Stomach (tissue), 19 donors: ENCODE measurements at places on chromosomes 5 and 9. TPM values are rescaled to one million over a fixed set of nuclear protein-coding genes. Genes with fewer than 3 reads are reported as not detected.
A peak's percentile ranks its signal among the peaks of the same experiment; 100 is the strongest.

DNA sequence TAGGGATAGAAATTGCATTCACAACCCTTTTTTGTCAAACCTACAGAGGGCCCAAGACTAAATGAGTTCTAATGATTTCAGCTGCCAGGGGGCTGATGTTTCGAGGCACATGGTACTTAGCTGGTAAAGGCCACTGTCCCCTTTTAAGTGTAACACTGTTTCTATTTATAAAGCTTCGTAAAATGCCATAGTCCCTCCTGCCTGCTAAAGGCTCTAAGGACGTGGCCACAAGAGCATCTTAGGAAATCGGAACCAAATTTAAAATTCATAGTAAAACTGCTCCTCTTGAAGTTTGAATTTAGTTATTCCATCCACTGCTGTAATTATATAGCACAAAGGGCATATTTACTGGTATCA is 170.3 kb upstream of the WWC1 start:
- no peak for DNase-seq

IFNA2 gene
- not detected for total RNA-seq

GRCh38 chr5:76403766-76404222 is 709 bp downstream of the IQGAP2 start:
- peak; percentile 90 for DNase-seq

PCDHGA8 gene
- 0.29 TPM for total RNA-seq

PAM gene
- total RNA-seq = 218 TPM

DNA sequence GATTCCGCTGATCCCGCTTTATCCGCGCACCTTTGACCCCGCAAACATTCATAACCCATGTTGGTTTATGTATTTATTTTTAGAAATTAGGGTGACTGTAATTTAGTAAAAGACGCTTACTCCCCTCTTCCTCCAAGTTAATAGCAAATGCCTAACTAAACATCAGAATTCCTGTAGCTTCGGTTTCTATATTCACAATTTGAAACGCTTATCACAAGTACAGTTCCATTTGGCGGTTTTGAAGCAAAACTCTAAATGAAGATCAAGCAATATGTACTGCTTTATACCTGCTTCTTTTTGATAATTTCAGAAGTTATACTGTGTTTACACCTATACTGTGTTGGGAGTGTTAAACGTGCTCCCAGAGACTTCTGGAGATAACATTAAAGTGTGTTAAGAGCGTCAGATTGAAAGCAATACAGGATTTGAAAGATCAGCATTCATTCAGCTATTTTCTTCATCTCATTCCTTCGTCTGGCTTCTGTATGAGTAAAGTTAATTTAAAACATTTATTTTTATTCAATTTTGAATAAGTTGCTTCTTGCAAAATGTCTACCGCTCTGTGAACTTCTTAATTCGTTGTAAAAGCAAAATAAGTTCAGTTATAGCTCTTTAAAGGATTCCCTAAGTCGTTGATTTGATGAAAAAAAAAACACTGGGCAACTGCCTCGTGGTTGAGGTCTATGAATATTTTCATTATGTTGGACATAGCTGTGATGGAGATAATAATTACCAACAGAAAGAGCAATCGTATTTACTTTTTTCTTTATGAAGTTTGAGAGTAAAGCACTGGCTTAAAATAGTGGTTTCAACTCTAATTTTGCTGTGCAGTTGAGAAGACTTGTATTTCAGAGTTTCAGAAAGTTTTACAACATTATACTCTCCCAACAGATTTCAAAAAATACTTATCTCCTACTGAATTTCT is 2.5 kb downstream of the PRDM6 start:
- DNase-seq = peak; percentile 21

- DNase-seq = no peak
Observed at GRCh38 chr5:115295777-115296123, 704 bp downstream of the CCDC112 start.

CHSY3 gene
- total RNA-seq = 6.1 TPM

PDE6A gene
- total RNA-seq = under 0.01 TPM

SHOC1 gene
- total RNA-seq = not detected
